NCI-H1436 (cell line): ENCODE measurements at places on chromosomes 1 and 21.

- DNase-seq: no peak
These were observed 227.8 kb upstream of the RAB4A start for GRCh38 chr1:229043115-229043514.

DNA sequence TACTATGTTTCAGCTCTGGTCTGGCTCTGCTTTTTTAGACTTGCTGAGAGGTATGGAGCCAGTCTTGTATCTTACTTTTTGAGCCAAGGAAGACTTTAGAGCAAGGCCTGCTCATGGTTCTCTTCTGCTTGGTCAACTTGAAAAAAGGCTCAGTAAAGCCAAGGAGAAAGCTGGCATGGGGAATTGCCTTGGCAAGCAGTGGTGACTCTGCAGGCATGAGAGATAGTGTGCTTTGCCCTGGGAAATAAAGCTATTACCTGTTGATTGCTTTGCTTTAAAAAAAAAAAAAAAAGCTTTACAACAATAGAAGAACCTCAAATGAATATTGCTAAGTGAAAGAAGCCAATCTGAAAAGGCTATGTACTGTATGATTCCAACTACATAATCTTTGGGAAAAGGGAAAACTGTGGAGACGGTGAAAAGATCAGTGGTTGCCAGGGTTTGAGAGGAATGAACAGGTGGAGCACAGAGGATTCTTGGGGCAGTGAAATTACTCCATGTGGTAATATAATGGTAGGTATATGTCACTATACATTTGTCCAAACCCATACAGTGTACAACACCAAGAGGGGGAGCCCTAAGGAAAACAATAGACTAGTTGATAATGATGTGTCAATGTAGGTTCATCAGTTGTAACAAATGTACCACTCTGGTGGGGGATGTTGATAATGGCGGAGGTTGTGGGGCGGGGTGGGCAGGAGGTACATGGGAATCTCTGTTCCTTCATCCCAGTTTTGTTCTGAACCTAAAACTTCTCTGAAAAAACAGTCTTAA lies 87.6 kb downstream of the HMCN1 start:
- no peak for DNase-seq

- no peak for DNase-seq
These were observed 36.1 kb downstream of the TRIM11 start for GRCh38 chr1:228370439-228370940.

- DNase-seq: no peak
These were observed 154.0 kb upstream of the WNT4 start for GRCh38 chr1:22296701-22297591.

- no peak for DNase-seq
These were observed 10.4 kb downstream of the ZNF697 start for GRCh38 chr1:119637710-119638109.

GRCh38 chr1:241640867-241641622 lies 876 bp upstream of the CHML start:
- DNase-seq: no peak

GRCh38 chr1:179166663-179167417 lies 62.6 kb downstream of the ABL2 start:
- no peak for DNase-seq

GRCh38 chr1:29645586-29645985 lies 409.3 kb downstream of the PTPRU start:
- DNase-seq: no peak

DNA sequence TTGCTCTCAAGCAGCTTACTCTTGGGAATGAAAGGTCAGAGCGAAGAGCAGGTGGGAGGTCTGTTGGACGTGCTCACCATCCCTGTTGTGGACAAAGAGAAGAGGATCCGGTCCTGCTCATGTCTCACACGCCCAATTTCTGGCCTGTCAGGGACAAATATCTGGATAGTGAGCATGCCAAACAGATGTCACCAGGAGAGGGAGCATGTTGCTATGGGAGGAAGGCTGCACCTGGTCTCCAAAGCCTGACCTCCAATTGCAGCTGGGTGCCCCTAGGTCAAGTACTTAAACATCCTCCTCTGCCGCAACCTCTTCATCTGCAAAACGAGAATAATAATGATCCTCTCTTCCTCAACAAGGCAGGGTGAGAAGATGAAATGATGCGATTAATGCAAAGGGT lies 53.4 kb downstream of the DMRTA2 start:
- DNase-seq: no peak

DNA sequence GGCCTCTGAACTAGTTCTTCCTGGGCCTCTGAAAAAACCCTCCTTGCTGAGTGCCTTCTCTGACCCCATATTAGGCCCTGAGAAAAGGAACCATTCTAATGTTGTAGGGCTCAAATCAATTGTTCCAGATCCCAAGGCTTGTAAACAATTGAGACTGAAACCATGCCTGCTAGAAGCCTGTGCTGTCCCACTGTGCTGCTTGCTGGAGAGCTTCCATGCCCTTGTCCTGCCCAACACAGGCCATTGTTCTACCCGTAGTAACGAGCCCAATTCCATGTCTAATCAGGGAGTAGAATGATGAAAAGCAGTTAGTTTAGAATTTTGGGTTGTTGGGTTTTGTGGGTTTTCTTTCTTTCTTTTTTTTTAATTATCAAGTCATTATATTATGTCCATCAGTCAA lies 47.4 kb downstream of the ZNF281 start:
- no peak for DNase-seq

- no peak for DNase-seq
These were observed 1.2 kb downstream of the NEGR1 start for GRCh38 chr1:72281144-72281543.

- no peak for DNase-seq
These were observed 12.2 kb upstream of the CD2 start for GRCh38 chr1:116741836-116742565.
